Left renal cortex interstitium (tissue), 4 donors: ENCODE measurements at places on chromosomes 1 and 21. TPM values are rescaled to one million over a fixed set of nuclear protein-coding genes. Genes with fewer than 3 reads are reported as not detected.

- no peak for DNase-seq
Measured at GRCh38 chr1:232707142-232707541, 77.2 kb upstream of the SIPA1L2 start.

DNA sequence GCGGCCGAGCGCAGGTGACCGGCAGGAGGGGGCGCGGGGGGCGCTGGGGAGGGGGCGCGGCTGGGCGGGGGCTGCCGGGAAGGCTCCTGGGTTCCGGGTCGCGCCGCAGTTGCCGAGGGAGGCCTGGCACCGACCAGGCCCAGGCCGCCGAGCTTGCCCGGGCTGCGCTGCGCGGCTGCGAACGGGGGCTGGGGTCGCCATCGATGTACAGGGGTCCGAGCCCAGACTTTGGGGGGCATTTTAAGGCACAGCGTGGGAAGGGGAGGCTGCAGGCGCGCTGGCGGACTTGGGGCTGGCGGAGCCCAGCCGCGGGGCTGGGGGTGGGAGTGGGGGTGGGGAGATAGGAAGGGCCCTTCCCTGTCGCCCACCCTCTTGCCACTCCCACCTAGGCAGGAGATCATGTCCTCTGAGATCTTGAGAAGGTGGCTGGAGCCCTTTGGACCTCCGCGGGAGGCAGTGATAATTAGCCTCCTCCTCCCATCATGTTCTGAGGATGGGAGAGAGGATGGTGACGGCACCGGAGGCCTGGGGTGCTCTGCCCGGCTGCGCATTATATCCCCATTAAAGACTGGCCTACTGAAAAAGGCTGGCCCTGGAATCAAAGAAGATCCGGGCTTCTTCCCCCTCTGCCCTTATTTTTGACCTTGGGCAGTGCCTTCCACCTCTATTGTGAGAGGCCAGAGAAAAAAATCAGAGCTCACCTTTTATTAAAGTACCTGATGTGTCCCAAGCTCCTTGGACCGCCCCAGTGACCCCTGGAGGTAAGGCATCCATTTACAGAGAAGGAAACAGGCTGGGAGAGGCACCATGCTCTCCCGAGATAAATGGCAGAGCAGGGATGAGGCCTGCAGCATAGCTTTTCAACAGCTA, 497 bp downstream of the FBXO44 start:
- no peak for DNase-seq

DNA sequence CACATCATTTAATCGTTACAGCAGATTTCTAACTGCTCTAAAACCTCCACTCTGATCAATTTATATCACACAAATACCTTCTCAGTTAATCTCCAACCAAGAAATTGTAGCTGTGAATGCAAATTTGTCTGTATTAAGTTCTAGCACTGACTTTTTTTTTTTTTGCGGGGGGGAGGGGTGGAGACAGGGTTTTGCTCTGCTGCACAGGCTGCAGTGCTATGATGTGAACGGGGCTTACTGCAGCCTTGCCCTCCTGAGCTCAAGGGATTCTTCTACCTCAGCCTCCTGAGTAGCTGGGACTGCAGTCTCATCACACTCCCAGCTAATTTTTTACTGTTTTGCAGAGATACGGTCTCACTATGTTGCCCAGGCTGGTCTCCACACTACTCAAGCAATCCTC, 163.6 kb downstream of the RERE start:
- DNase-seq: no peak

DNA sequence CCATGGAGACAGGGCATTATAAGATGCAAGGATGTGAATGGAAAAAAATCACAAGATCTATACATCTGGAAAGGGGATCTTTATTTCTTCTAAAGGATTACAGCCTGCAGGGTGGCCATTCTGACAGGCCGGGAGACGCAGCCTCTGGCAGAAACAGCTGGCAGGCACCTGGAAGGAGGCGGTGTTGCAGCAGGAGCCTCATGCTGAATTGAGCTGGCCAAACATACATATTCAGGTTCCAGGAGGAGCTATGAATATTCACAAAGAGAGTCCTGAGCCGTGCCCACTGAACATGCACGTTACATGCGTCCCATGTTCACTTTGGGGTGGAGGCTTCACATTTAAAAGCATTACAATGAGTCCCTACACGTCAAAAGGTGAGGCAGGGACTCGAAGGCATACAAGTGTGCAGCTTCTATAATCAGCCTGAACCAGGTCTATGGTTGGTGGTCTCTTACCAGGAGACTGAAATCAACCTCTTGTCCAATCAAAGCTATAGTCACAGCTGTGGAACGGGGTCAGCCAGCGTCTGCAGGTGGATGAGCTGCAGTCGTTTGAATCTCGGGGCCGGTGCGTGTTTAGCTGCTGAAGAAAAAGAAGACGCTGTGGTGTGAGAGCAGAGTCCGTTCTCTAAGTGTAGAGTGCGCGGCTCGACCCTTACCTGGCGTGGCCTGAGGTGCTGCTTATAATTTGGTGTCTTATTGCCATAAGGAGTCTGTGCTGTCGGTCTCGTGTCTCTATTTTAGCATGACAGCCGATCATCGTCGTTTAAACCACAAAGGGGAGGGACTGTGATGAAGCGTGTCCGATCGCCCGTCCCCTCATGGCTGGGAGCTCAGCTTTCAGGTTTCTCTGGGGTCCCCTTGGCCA, 183.0 kb downstream of the ETS2 start:
- no peak for DNase-seq

The NECTIN4 gene
- polyA plus RNA-seq: 4.2 TPM

The C8B gene
- not detected for polyA plus RNA-seq

GRCh38 chr1:85884372-85885035, 176.3 kb upstream of the ZNHIT6 start:
- DNase-seq: no peak

GRCh38 chr1:58883037-58883887, 99.4 kb upstream of the JUN start:
- DNase-seq: no peak

The CFHR4 gene
- polyA plus RNA-seq: not detected

- no peak for DNase-seq
Measured at GRCh38 chr21:36388096-36388495, 2.9 kb downstream of the CHAF1B start.

DNA sequence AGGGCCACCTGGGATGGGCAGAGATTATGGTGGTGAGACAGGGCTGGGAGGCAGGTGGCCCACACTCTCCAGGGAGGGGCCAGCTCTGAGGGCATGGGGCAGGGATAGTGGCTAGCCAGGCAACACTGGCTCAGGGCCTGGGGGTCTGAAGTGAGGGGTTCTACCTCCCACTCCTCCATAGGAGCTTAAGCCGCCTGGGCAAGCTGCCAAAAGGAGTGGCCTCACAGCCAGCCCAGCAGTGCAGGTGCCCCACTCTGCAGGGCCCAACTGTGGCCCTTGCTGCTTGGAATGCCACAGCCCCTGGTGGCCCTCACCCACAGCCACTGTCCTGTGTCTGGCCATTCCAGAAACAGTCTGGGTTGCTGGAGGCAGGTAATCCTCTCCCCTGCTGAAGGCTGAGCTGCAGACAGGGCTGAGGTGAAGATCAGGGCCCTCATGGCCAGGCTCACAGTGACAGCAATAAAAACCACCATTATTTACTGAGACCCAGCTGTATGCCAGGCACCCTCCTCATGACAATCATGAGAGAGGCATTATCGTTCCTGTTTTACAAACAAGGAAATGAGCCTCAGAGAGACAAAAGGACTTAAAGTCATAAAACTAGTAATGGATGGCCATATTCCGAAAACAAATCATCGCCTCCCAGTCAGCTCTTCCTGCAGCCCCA, 31.0 kb downstream of the KIF21B start:
- DNase-seq: no peak
